ENCODE measurements at places on chromosomes 2 and 18.
A peak's percentile ranks its signal among the peaks of the same experiment; 100 is the strongest.

DNA sequence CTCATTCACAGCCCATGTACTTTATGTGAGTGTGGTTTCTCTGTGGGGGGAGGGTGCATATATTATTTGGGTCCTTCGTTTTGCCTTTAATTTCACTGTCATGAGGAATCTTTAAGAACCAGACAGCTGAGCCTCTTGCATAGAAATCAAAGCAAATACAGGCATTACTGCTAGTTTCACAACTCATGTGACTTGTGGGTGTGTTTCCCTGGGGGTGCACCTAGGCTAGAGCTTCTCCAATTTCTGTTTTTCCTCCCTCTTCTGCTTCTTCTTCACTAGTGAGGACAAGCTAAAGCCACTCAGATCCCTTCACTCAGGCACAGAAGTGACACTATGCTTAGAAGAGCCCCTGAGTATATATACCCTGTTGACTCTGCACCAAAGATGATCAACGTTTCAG, 131.4 kb downstream of the ACOXL start:
- no peak for DNase-seq

DNA sequence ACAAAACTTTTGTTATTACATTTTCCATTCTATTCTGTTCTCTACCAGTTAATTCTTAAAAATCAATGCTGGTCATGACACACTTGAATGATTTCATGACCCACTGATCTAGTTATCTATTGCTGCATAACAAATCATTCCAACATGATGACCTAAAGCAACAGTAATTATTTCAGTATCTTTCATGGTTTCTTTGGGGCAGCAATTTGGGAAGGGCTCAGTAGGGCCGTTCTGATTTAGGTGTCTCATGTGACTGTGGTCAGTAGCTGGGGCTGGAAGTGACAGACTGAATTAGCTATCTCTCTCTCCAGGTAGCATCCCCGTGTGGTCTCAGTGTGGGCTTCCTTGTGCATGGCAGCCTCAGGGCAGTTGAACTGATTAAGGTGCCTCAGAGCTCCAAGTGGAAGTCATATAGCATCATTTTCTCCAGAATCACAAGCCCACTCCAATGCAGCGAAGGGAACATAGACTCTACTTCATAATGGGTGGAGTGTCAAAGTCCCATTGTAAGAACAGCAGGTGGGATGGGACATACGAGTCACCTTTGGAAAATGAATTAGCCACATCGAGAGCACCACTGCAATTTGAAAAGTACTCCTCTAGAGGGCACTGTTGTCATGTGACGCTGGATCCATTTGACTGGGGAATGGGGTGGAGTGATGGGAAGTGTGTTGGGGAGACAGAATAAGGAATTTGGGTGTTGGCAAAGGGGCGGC, 39.1 kb upstream of the FAM136A start:
- DNase-seq = peak; percentile 17

DNA sequence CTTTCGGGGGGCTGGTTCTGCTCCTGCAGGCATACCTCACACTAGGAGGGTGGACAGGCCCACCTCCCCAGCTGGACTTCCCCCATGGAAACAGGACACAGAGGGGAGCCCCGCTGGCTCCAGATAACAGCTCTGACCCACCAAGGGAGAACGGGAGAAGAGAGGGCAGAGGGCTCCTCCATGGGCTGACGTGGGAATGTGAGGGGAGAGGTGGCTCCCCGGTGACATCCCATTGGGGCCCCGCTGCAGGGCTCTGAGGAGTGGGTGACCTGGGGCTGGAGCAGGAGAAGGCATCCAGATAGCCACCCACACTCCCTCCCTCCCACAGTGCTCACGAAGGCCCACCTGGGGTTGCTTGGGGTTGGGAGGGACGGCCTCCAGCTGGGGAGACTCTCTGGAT, 45.9 kb downstream of the FBLN7 start:
- no peak for DNase-seq

DNA sequence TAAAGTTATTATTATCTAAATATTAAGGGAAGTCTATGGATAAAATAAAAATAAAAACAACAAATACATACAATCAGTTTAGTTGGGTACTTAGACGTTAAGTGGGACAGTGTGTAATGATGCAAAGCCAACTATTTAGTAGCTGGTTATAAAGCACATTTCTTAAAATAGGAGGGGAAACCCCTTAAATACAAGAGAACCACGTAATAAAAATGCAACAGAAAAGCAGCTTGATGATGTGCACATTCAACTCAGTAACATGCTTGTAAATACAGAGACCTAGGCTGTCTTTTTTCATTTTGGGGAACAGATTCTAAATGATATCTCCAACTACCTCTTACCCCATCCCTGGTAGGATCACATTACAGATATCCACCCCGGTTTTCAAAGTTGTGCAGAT, 134.3 kb upstream of the AQP4 start:
- DNase-seq = no peak

DNA sequence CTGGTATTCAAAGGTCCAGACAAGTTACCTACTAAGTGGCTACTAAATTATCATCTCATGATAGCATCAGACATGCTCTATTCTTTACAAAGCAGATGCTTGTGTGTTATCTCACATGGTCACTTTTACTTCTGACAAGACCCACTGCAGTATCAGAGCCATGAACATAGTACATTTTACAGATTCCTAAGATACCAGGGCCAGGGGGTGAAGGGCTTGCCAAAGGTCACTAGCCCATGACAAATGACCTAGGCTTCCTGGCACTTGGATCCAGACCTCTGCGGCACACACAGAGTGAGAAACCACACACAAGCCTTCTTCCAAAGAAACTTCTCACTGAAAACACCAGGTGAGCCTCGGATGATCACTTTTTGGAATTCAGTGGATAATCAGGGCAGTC, 446.8 kb downstream of the EIPR1 start:
- no peak for DNase-seq

- no peak for DNase-seq
Measured at GRCh38 chr2:51720826-51721225, 688.9 kb upstream of the NRXN1 start.

GRCh38 chr2:75018162-75018561, 59.7 kb downstream of the POLE4 start:
- DNase-seq = no peak

GRCh38 chr18:26550998-26551694, 2.8 kb upstream of the KCTD1 start:
- DNase-seq = peak; percentile 29

GRCh38 chr2:241844066-241844728, 14.5 kb downstream of the PDCD1 start:
- DNase-seq = no peak

GRCh38 chr2:218780851-218781690, 876 bp upstream of the CYP27A1 start:
- DNase-seq = no peak

- DNase-seq = no peak
Measured at GRCh38 chr2:152450176-152450575, 115.2 kb downstream of the FMNL2 start.

- no peak for DNase-seq
Measured at GRCh38 chr2:186903216-186903615, 54.2 kb upstream of the ZSWIM2 start.

GRCh38 chr2:96952976-96953610, 33.3 kb downstream of the FAM178B start:
- no peak for DNase-seq

- no peak for DNase-seq
Measured at GRCh38 chr2:37604716-37605115, 66.7 kb downstream of the CDC42EP3 start.

DNA sequence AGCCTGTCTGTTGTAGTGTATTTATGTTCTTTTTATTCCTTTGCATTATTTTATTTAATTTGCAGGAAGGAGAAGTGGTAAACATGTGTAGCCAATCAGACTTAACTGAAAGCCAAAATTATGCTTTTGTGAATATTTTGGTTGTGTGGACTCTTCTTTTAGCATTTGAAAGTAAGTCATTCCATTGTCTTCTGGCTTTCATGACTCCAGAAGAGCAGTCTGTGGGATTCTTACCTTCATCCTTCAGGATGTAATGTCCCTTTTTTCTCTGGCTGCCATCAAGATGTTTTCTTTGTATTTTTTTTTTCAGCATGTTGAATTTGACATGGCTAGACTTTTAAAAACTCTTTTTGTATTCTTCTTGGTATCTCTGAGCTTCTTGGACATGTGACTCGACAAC, 895.2 kb upstream of the ZEB2 start:
- DNase-seq = no peak

DNA sequence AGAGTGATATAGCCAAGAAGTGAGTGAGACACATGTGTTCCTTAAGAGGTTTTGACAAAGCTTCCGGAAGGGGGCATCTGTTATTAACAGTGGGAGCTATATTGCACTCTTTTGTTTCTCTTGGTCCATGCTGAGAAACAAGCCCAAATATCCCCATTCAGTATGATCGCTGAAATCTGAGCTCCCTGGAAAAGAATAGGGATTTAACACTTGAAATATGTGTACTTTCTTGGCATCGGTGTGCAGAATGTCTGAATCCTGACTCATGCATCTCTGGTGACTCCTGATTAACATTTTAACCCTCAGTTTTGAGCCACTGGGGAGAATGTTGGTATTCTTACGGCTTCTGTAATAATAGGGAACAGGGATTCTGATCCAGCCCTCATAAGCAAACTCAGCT, 448.1 kb downstream of the TSN start:
- DNase-seq = no peak

DNA sequence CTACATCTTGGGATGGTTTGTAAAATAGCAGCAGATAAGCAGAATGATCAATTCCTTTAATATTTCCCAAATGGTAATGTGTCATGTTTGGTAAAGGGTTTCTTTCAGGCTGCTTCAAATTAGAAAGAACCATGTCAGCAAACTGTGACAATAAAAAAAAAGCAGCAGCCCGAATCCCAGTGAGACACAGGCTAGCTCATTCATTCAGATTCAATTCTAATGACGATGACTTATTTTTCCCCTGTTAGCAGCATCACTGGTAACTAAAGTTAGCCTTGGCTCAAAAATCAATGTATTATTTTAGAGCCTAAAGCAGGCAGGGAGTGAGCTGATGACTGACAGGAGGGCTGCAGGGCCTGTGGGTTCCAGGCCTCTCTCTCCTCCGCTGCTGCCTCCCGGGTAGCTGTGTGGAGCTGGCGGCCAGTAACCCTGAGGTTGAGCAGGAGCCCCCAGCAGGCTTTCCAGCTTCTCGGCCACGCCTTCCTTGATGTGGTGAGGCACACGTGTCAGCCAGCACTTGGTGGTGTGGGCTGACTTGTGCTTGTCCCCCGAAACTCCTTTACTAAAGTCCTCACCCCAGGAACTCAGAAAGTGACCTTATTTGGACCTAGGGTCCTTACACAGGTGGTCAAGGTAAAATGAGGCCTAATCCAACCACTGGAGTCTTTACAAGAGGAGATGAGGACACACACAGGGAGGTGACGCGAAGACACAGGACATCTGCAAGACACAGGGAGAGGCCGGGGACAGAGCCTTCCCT, 120.5 kb upstream of the HS6ST1 start:
- DNase-seq = no peak

Data from renal cortex interstitium (tissue), 15 donors.